ENCODE measurements at places on chromosomes 16 and 17. TPM values are rescaled to one million over a fixed set of nuclear protein-coding genes. Genes with fewer than 3 reads are reported as not detected.

Gene GAST
- total RNA-seq, result not detected

Gene GP1BA
- not detected for total RNA-seq

Gene HSD17B1
- total RNA-seq, result 3.5 TPM

Gene GPRC5B
- total RNA-seq, result 12.6 TPM

Gene ABCA9
- 2.3 TPM for total RNA-seq

Gene CLDN7
- total RNA-seq, result 5.2 TPM

Gene DNASE1
- 10.3 TPM for total RNA-seq

Gene REXO5
- 8.1 TPM for total RNA-seq

Gene CD300A
- total RNA-seq, result not detected

Gene GRIN2A
- total RNA-seq, result under 0.01 TPM

Gene CHST4
- not detected for total RNA-seq

Gene MT4
- total RNA-seq, result not detected

Gene PLA2G10
- not detected for total RNA-seq

Gene TRIM65
- 22.5 TPM for total RNA-seq

Gene FBXW10B
- 0.43 TPM for total RNA-seq

Gene WFDC1
- total RNA-seq, result 8.2 TPM

Gene TTYH2
- 1.3 TPM for total RNA-seq

Gene WSB1
- total RNA-seq, result 135 TPM

Gene SLC13A5
- under 0.01 TPM for total RNA-seq

Gene MYH1
- total RNA-seq, result not detected

Gene ZNF19
- total RNA-seq, result 2.6 TPM

Gene MIS12
- 18.6 TPM for total RNA-seq

Gene MARVELD3
- under 0.01 TPM for total RNA-seq

Gene CIBAR2
- total RNA-seq, result not detected

Gene FAM117A
- total RNA-seq, result 1.9 TPM

Gene PPP1R1B
- total RNA-seq, result not detected

Gene OVCA2
- 61.8 TPM for total RNA-seq

Gene MYO15A
- 0.43 TPM for total RNA-seq

Gene CD300LG
- not detected for total RNA-seq

Gene ITGA3
- 207 TPM for total RNA-seq

Gene PMP22
- 38.0 TPM for total RNA-seq

Gene NME1
- 105 TPM for total RNA-seq

Gene TMEM106A
- total RNA-seq, result 11.7 TPM

Gene SLFN11
- total RNA-seq, result 95.9 TPM

Gene PLCD3
- 41.9 TPM for total RNA-seq

Gene CD300H
- not detected for total RNA-seq

Gene FBXW10
- 0.32 TPM for total RNA-seq

Gene DPEP3
- total RNA-seq, result not detected

Gene CLEC19A
- not detected for total RNA-seq

All from fibroblast of villous mesenchyme (primary cell).